ENCODE measurements at places on chromosomes 6 and 20.

GRCh38 chr6:79170431-79170830 is 64.1 kb downstream of the HMGN3 start:
- no peak for DNase-seq

DNA sequence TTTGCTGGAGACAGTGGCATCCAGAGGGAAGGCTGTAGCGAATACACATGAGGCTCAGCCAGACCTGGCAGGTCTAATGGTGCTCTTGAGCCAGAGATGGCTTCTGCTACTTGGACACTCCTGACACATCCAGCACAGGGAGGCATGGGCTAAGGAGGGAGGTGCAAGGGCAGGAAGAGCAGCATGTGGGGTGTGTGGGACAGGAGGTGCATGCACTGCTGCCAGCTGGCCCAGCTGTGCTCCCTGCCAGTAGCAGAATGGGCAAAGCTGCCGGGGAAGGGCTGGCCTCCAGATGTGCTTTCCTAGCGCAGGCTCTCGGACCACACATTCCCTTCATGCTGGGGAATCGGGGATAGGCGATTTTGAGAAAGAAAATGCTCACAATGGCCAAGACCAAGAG is 309.2 kb downstream of the CDC5L start:
- no peak for DNase-seq

DNA sequence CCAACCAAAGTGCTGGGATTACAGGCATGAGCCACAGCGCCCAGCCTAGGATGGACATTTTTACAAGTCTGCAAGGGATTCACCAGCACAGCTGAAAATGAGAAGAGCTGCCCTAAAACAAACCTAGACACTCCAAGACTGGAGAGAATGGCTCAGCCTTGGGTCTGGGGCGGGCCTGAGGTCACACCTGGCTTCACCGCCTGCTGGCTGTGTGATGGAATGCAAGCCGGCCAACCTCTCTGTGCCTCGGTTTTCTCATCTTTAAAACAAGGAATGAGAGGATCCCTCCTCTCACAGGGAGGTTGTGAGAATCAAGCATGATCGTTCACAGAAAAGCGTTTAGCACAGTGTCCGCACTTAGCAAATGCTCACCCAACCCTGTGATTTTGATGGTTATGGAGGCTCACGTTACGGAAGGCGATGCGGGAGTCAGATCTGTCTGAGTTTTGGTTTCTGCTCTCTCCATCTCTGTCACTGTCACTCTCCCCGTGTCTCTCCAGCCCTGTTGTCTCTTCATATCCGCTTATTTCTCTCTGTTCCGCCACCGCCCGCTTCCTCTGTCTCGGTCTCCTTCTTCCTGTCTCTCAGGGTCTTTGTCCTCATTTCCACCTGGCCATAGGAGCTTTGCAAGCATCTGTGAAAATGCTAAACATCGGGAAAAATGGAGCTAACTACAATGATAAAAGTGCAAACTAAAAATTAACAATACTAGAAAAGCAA is 47.6 kb downstream of the CEBPB start:
- DNase-seq = no peak

GRCh38 chr6:106716966-106717365 is 87.6 kb downstream of the QRSL1 start:
- DNase-seq = no peak

DNA sequence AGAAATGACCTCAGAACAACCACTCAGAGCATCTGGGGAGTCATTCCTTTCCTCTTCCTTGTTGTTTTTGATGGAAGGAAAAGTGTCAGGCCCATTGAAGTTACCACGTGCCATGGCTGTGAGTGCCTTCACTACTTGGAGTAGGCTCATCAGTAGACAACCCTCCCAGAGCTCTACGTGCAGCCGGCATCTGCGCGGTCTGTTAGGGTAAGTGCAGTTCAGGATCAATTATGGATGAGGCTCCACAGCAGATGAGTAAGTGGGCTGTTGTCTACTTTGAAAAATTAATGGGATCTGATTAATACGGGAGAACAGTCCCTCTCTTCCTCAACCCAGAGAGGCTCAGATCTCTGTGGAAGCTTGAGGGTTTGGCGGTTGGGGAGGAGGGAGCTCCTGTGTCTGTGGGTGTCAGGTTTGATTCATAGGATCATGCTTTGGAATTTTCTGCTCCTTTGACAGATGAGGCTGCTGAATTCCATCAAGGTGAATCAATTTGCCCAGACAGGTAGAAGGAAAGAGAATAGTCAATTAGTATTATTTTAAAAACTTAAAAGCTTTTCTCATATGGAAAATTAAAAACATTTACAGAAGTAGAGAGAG is 93.8 kb upstream of the TOX2 start:
- DNase-seq = no peak

Data from NCI-H446 treated with DMSO at 0.1 percent for 48 hours (cell line).